ENCODE measurements at places on chromosomes 2 and 18.

DNA sequence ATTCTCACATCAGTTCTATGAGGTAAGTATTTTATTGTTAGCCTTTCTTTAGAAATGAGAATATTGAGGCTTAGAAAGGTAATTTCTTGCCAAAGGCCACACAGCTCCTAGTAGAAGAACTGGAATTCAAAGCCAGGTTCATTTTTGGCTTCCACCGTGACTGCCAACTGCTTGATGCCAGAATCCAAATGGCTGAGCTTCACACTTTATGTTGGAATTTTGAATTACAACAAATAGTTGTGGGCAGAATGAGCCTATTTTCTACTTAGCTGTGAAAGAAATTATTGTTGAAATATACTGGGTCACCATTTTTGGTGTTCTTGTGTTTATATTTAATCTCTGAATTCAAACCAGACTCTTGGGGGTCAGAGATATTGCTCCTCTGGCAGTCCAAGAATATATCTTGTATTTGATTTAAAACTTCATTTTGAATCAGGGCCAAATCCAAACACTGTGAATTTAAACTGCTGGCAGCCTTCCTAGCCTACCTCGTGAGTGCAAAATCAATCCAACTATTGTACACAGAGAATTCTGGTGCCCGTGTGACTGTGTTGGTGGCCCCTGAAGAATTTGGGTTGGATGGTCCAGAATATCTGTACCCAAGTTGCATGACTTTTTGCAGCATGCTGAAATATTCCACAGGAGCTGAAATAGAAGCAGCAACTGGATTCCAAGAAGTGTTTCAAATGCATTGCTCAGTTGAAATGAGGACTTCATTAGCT is 35.6 kb upstream of the LPIN1 start:
- no peak for DNase-seq

DNA sequence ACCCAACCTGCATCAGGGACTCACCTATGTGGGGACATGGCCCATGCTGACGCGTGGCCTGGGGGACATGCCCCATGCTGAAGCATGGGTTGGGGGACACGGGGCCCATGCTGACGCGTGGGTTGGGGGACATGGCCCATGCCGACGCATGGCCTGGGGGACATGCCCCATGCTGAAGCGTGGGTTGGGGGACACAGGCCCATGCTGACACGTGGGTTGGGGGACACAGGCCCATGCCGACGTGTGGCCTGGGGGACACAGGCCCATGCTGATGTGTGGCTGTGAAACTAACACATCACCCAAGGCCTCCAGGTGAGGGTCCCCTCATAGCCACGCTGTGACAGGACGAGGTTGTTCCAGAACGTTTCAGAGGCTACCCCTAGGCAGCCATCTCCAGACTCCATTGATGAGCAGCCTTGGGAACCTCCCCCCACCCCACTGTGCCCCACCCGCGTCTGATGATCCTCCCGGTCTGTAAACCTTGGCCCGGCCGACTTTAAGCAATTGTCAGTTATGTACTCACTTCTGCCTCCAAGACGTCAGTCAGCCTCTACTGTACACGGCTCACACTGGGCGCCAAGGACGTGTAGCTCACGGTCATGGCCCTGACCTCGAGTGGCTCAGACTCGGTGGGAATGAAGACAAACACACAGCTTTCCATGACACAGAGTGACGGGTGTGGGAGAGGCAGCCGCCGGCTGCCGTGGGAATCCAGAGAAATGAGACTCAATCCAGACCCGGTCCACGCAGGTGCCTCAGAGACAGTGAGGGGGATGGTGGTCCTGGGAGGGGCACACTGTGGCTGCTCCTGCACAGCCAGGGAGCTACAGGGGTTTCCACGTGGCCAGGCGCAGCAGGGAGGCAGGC is 50.2 kb upstream of the SLC66A3 start:
- no peak for DNase-seq

DNA sequence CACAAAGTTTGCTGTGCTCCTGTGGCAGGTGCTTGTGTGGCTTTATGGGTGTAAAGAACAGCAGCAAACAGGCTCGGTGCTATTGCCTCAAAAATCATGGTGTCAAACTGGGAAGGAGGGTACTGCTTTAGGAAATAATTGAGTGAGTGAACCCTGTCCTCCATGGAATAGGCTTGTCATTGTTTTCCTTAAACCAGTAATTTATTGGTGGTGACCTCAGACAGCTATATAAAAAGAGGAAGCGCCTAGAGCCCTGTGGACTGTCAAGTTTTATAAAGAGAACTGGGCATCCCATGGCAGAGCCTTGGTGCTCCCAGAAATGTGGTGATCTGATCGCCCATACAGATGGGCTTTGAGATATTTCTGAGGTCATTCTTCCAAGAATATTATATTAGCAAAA is 4.7 kb upstream of the CXCR4 start:
- no peak for DNase-seq

DNA sequence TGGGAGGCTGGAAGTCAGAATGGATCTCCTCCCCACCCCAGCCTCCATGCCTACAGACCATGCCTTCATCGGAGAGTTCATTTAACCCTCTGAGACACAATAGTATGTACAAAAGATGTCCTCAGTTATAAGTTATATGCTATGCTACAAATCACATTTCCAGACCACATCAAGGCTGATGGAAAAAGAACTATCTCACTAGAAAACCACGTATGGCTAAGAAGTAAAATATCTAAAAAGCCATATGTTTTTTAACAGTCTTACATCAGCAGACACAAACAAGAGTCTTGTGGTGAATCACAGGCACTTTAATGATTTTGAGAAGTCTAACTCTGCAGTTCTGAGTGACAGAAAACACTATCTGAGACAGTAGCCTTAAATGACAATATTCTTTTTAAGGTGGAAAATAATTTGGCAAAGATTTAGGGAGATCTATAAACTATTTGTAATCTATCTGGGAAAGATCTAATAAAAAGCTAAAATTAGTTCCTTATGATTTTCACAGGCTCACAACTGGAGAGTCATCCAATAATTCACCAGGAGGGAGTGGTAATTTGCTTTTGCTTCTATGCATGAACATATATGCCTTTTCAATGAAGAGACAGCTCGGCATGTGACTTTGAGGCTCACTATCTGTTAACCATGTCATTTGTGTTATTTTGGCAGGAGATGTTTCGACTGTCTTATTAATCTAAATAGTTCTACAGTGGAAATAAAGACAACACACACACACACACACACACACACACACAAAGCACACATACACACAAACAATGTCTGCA is 197.5 kb downstream of the IRS1 start:
- DNase-seq = no peak

DNA sequence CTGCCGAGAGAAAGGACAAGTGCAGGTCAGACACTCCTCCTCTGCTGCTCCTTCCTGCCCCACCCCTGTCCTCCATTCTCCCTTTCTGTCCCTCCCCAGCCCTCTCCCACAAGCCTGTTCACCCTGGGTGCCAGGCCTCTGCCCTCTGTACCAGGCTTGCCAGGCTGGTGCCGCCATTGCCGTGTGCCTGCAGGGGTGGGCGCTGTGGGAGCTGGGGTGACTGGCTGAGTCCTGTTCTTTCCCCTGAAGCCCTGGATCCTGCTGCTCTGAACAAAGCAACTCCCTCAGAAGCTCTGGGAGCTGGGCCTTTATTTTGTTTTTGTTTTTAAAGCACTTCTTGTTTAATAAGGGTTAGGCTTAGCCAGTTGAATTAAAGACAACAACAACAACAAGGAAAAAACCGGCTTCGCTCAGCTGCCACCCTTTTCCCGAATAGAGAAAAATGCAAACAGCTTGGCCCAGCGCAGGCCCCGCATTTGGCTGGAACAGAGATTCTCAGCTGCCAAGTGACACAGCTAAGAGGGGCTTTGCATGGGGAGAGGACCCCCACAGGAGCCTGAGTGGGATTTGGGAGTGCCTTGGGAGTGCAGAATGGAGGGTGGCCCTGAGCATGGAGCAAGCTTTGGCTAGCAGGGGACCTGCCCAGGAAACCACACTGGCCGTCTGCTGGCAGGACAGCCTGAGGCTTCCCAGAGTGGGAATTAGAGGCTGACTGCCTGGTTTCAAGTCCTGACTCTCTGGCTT is 9.1 kb downstream of the PCARE start:
- no peak for DNase-seq

GRCh38 chr2:44429034-44429433 is 67.3 kb downstream of the CAMKMT start:
- DNase-seq = no peak

DNA sequence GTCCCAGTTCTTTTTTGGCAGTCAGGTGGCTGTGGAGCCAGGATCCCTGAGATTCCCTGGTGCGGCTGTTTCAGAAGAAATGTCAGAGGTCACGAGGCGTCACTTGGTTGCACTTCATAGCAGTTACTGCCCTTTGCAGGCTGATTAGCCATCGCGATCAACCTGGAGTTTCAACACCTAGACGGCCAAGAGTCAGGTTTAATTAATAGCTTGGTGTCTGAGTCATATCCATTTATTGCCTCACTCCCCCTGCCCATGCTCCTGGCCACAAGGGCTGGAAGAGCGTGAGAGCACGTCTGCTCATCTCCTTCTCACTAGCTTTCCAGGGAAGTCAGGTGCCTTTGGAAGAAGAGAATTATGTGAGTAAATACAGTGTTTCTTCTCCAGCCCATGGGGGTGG is 552.3 kb downstream of the TSN start:
- no peak for DNase-seq

- no peak for DNase-seq
Observed at GRCh38 chr2:203649176-203649814, 57.1 kb upstream of the CD28 start.

- no peak for DNase-seq
Observed at GRCh38 chr2:219968685-219969345, 341.4 kb downstream of the SLC4A3 start.

GRCh38 chr2:235343869-235344268 is 150.0 kb upstream of the AGAP1 start:
- no peak for DNase-seq

DNA sequence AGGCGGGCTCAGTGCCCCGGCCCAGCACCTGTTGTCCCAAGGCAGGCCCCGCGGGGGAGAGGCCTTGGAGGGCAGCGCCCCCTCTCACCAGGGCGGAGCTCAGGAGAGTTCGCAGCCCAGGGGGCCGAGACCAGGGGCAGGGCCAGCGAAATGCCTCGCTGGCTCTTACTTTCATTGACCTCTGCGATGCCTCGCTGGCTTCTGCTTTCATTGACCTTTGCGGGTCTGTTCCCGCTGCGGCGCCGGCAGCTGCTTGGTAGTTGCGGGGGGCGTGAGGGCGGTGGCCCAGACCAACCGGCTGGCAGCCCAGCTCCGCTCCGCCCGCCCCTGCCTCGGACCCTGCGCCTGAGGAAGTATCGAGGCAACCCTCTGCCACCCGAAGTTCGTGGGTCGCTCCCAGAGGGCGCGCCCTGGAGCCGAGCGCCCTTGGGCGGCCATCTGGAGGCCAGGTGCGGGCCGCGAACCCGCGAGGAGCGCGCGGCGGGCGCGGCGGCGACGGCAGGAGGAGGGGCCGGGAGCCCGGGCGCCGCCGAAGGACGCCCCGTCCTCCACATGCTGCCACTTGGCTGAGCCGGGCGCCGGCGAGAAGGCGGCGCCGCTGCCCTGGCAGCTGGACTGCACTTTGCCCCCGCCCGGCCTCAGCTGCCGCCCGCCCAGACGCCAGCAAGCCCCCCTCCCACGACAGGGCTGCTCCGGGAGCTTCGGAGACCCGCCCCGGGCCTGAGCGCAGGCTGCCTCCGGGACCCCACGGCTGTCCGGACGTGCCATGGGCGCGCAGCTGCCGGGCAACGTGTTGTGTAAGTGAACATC is 118.0 kb upstream of the MSTN start:
- DNase-seq = peak; percentile 86

- DNase-seq = no peak
Observed at GRCh38 chr2:17915099-17915498, 36.6 kb downstream of the KCNS3 start.

DNA sequence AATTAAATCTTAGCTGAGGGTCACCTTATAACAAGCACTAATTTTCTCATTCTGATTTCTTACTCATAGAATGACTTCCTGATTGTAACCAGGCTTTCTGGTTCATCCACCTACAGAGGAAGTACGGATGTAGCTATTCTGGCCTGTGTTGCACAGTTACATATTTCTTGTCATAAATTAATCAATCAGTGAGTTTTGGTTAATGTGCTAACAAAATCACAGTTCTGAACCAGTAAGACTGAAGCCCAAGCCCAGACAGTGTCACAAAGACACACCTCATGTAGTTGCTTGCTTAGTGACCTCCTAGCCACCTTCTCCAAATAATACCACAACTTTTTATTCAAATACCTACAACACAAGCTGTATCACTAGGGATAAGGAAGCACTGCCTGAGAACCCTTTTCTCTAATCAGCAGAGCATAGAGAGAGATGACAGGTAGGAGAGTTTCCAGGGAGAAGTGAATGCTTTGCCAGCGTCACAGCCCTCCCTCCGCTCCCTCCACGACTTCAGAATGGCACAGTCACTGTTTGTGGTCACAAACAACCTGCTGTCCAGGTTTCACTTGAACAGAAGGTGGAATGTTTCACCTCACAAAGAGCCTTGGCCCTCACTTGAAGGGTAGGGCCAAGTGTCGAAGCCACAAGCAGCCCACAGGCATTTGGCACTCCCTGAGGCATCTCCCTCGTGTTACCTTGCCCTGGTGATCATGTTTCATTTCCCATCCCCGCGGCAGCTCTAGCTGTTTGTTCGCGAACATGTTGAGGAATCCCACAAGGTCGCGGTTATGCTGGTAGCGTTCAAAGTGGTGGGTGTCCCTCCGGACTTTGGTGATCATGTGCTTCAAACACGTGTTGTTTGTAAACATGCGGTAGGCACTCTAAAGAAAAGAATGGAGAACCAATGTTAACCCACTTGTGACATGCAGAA is 120.8 kb upstream of the STK17B start:
- DNase-seq = no peak

- no peak for DNase-seq
Observed at GRCh38 chr18:76195601-76196000, 299.4 kb downstream of the ZNF516 start.

- DNase-seq = no peak
Observed at GRCh38 chr2:78260861-78261260, 738.7 kb upstream of the LRRTM4 start.

- no peak for DNase-seq
Observed at GRCh38 chr18:10558243-10558966, 32.6 kb downstream of the NAPG start.

DNA sequence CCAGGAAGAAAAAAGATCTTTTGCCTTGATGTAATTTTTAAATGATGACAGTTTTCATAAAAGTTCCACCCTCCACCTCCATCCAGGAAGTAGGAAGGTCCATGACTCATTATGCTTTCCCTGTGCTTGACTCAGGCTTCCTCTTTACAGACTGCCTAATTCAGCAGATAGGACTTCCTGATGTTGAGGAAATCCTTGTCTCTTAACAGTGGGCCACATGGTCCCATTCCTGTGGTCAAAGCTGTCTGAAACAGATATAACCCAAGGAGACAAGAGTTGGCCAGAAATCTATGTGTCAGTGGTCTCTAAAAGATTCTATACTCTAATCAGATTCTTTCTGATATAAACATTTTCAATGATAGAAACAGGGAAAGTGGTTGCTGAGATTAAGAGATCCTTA is 119.1 kb downstream of the BAZ2B start:
- no peak for DNase-seq

GRCh38 chr2:238162846-238163441 is 4.2 kb downstream of the ERFE start:
- DNase-seq = no peak

DNA sequence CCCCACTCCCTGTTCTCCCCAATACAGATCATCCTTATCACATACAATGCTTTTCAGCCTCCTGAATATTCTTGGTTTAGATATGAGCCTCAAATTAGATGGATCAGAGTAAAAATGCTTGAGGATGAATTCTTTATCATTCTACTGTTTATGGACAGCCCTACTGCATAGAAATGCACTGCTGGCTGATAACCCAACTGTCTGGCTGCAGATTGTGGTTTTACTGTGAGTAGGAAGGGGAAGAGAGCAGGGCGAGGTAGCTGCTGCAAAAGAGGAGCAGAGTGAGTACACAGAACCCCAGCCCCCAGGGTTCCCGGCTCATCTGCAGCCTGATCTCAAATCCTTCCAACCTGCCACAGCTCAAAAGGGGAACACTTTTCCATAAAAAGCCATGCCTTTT is 29.4 kb upstream of the NCOA1 start:
- no peak for DNase-seq
